Bladder microvascular endothelial cell (primary cell): ENCODE measurements at places on chromosomes 6 and 20. TPM values are rescaled to one million over a fixed set of nuclear protein-coding genes. Genes with fewer than 3 reads are reported as not detected.

TRIM26 gene
- 19.8 and 32.6 TPM in 2 replicates for total RNA-seq

PRRT1 gene
- total RNA-seq, result not detected in 2 replicates

SUN5 gene
- not detected in 2 replicates for total RNA-seq

MMUT gene
- total RNA-seq, result 9.2 and 16.4 TPM in 2 replicates

SCRT2 gene
- total RNA-seq, result not detected in 2 replicates

CTCFL gene
- not detected in 2 replicates for total RNA-seq

OSTM1 gene
- total RNA-seq, result 15.5 and 22.7 TPM in 2 replicates

ARMH2 gene
- not detected in 2 replicates for total RNA-seq

WFDC8 gene
- total RNA-seq, result not detected in 2 replicates
